ENCODE measurements at places on chromosomes 7 and 10. TPM values are rescaled to one million over a fixed set of nuclear protein-coding genes. Genes with fewer than 3 reads are reported as not detected.

- no peak for DNase-seq
These were observed 642.0 kb upstream of the LRRN3 start for GRCh38 chr7:110448918-110449317.

GRCh38 chr7:131095346-131095745 is 232.3 kb upstream of the MKLN1 start:
- no peak for DNase-seq

DNA sequence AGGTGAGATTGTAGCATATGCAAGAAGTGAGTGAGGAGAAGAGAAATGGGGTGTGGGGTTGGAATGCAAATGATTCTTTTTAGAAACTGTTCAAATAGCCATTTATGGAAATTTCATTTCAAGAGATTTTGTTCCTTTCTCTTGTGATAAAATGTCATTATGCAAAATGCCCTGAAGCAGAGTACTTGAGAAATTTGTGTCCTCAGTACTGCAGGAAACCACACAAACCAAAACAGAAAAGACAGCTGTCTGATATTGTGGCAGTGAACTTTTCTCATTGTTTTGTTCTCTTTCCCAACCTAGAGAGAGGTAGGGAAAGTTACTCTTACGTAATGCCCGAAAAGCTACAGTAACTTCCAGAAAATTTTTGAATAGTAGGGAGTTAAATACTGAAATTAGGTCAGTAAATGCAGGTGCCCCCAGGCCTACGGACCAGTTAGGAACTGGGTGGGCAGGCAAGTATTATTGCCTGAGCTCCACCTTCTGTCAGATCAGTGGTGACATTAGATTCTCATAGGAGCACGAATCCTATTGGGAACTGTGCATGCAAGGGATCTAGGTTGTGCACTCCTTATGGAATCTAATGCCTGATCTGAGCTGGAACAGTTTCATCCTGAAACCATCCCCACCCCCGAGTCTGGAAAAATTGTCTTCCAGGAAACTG is 34.0 kb downstream of the DLD start:
- DNase-seq = no peak

DNA sequence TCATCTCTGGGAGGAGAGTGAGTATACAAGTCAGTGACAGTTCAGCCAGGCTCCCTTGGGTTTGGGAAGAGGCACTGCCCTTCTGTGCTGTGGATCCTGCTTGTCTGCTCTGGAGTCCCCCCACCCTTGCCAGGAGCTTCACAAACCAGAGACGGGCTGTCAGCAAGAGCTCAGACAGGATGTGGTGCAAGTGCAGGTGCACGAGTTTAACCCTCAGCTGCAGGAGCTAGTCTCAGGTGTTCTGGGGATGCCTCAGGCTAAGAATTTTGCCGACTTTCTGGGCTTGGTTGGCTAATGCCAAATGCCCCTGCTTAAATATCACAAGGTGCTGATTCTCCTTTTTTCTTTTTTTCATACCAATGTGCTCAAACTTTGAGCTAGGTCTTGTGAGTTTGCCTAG is 22.3 kb downstream of the ZNF783 start:
- DNase-seq = no peak

- no peak for DNase-seq
These were observed 37.2 kb downstream of the TBXAS1 start for GRCh38 chr7:139866047-139866837.

GRCh38 chr7:78041423-78041822 is 242.8 kb downstream of the PHTF2 start:
- DNase-seq = no peak

- no peak for DNase-seq
These were observed 113.4 kb downstream of the ST7 start for GRCh38 chr7:117066668-117067067.

DNA sequence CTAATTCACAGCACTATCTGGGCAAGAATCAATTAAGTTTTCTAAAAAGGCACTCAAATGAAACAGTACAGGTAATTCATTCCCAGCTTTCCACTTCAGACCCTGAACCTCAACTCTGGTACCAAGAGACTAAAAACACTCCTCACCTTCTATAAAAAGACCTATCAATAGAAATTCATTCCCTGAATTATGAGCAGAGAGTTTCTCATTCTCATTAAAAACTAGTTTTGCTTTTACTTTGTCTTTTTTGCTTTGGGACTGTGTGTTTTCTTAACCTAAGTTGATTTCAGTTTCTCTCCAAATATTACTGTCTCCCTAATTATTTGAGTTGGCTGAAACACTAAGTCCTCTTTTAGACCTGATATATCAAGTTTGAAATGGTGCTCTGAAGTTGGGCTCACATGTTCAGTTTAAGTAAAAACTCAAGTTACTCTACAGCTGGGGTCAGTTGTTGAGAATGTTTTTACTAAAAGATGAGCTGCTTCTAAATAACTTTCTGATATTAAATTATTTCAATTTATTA is 189.5 kb downstream of the JAZF1 start:
- no peak for DNase-seq

DNA sequence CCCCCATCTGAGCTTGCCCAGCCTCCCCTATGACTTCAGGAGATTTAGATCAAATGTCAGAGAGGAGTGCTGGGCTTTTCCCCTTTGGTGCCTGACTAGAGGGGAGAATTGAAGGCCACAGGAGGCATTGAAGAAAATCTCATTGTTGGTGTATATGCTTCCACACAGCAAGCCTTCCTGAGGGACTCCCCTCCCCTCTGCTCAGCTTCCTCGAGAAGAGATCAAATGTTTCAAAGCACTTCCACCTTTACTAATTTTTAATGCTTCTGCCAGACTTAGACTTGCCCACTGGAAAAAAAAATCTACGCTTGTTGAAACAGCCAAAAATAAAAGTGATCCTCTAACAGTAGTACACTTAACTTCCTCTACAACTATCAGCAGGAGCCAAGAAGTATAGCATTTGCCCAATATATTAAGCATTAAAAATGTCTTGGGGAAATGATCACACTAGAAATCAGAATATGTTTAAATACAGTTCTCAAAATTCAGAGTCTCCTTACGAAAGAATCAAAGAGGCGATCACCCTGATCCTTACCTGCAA is 79.3 kb downstream of the FZD1 start:
- DNase-seq = no peak

- DNase-seq = no peak
These were observed 81.3 kb downstream of the PRKCQ start for GRCh38 chr10:6498771-6499170.

- DNase-seq = peak; percentile 98
These were observed 44.8 kb downstream of the MYOF start for GRCh38 chr10:93437086-93437945.

DNA sequence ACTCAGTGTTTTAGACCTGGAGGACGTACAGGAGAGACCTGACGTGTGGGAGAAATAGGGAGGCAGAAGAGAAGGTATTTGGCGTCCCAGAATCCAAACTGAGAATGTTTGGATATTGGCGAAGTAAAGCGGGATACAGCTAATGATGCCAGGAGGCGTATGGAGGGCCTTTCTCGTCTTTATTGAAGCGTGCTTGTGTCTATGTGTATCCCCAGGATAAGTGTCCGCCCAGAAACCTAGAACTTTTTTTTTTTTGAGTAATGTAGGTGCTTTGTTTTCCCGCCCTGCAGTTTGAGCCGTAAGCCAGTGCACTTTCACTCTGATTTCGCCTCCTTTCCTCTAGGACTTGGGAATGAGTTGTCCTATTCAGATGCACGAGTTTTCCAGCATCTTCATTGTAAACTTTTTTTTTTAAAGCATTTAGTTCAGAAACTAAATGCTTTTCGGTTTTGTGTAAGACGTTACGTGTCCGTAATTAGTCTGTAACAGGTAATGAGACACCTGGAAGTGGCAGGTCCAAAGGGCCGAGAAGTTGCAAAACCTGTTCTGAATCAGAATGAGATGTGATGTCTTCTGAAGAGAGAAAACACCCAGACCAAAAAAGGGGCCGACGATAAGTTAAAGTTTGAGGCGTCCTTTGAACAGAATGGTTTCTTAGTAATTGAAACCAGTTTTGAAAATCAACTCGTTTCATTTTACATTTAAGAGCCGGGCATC is 746 bp downstream of the ARL5B start:
- DNase-seq = peak; percentile 50

DNA sequence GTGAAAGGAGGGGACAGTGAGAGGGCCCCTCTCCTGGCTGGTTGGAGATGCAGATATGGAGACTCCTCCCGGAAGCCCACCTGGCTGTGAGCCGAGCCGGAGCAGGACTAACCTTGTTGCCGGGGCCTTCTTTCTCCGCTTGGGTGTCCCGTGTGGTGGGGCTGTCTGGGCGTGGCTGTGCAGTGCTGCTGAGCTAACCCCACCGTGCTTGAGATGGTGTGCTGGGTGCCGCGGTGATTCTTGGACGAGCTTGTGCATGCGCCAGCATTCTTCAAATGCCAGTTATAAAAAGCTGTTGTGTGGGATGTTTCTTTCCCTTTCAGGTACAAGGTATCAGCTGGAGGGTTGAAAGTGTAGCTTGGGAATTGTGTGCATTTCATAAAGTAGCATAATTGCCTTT is 48.8 kb downstream of the DAGLB start:
- no peak for DNase-seq

DNA sequence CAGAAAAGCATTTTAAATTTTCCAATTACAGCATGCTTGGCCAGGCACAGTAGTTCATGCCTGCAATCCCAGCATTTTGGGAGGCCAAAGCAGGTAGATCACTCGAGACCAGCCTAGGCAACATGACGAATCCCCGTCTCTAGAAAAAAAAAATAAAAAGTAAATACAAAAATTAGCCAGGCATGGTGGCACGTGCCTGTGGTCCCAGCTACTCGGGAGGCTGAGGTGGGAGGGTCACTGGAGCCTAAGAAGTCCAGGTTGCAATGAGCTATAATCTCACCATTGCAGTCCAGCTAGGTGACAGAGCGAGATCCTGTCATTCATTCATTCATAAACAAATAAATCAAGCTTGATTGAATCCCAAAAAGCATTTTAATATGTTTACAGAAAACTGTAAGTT is 234.9 kb downstream of the PARD3 start:
- no peak for DNase-seq

Gene TMEM243
- total RNA-seq = 4.2 TPM

Gene GHRHR
- total RNA-seq = not detected

Gene ZNF488
- total RNA-seq = under 0.01 TPM

Gene PNLIP
- total RNA-seq = not detected

Gene JCAD
- total RNA-seq = 46.2 TPM

Gene EPHA1
- total RNA-seq = 0.20 TPM

Gene XRCC2
- 1.7 TPM for total RNA-seq
